ENCODE measurements at places on chromosomes 3 and 15.

GRCh38 chr15:33852570-33852969 is 115.7 kb upstream of the CHRM5 start:
- no peak for DNase-seq

- no peak for DNase-seq
These were observed 68.5 kb downstream of the SAMMSON start for GRCh38 chr3:70067860-70068521.

GRCh38 chr15:86236356-86237110 is 156.9 kb downstream of the AGBL1 start:
- DNase-seq, result no peak

GRCh38 chr3:29067007-29067406 is 213.9 kb upstream of the RBMS3 start:
- no peak for DNase-seq

GRCh38 chr15:32670623-32671022 is 29.1 kb downstream of the SCG5 start:
- no peak for DNase-seq

DNA sequence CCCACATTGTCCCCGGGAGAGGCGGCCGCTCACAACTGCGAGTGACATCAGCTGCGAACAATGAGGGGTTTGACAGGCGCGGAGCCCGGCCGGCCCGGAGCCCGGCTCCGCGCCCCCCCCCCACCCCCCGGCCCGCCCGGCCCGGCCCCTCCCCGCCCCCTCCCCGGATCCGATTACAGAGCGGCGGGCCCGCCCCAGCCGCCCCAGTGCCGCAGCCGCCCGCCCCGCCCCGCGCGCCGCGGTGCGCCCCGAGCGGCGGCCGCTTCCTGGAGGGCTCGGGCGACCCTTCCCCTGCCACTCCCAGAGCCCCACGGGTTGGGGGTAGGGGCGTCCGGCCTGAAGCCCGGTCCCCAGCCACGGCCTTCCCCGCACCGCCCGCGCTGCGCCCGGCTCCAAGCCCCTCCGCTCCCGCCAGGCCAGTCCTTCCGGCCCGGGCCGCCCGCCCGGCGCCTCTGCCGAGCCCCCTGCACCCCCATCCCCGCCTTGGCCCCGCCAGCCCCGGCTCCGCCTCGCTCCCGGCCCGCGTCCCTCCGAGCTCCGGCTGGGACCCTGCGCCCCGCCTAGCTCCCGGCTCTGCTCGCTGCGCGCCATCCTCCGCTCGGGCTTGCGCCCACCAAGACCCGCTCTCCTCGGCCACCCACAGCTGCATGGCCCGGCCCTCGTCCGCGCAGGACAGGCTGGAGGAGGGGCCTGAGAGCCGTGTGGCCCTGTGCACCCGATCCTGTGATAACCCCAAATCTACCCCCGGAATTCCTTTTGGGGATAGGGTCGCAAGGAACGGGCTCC is at the start of gene PCBP4:
TSS of gene PCBP4 (minus strand) at position 71 of the 786 bp plus-strand sequence. CDS start 6,214 bp downstream, outside the sequence.
- peak; percentile 41 for DNase-seq

GRCh38 chr3:105137911-105138310 is 228.8 kb upstream of the ALCAM start:
- no peak for DNase-seq

GRCh38 chr3:101179637-101180036 is 140.7 kb downstream of the IMPG2 start:
- no peak for DNase-seq
